Progenitor cell of endocrine pancreas (in vitro differentiated cells): ENCODE measurements at places on chromosomes 11 and 22.

- no peak for DNase-seq
Measured at GRCh38 chr11:34036456-34036855, 15.1 kb upstream of the CAPRIN1 start.

GRCh38 chr22:35653824-35654223, 5.6 kb downstream of the APOL6 start:
- DNase-seq, result no peak

DNA sequence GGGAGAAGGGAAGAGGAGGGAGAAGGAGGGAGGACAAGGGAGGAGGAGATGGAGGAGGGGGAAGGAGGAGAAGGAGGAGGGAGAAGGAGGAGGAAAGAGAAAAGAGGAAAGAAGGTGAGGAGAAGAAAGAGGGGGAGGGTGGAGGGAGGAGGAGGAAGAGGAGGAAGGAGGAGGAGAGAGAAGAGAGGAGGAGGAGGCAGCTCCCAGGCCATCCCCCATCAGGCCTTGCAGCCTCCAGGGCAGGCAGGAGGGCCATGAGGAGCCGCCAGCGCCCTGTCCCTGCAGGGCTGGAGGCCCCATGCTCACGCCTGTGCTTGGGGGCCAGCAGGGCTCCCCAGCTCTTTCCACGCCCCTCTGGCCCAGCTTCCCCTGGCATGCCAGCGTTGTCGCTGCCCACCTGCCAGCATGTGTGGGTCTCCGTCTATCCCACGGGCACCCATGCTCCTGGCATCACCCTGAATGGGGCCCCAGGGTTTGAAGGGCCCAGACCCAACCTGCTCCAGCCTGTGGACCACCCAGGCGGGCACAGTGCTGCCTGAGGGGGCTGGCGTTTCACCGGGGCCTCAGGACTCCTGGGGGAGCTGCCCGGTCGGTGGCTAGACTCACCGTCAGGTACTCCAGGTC, 5.2 kb downstream of the TSPAN32 start:
- DNase-seq, result no peak

DNA sequence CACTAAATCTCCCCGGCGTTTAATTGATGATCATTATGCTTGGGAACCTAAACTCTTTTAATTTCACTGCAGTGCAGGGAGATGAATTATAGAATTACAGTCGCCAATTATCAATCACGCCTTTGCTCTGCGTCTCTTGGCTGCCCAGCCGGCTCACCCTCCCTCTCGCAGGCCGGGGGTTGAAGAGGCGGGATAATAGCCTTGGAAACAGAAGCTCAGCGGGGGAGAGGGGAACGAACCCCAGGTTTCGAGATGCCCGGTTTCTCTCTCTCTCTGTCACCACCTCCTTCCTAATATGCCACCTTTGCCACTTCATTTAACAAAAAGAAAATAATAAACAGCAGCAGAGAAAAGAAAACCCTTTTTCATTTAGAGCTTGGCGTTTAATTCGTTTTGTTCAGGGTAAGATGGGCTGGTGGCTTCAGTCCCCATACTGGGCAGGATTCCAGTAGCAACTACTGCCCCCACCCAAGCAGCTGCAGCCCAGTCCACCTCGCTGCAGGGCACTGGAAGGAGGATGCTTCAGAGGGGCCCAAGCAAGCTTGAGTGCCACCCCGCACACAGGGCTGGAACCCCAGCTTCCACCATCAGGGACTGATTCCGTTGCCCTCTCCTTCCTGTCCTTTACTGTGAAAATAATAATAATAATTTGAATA, 271.7 kb downstream of the BUD13 start:
- DNase-seq, result no peak

DNA sequence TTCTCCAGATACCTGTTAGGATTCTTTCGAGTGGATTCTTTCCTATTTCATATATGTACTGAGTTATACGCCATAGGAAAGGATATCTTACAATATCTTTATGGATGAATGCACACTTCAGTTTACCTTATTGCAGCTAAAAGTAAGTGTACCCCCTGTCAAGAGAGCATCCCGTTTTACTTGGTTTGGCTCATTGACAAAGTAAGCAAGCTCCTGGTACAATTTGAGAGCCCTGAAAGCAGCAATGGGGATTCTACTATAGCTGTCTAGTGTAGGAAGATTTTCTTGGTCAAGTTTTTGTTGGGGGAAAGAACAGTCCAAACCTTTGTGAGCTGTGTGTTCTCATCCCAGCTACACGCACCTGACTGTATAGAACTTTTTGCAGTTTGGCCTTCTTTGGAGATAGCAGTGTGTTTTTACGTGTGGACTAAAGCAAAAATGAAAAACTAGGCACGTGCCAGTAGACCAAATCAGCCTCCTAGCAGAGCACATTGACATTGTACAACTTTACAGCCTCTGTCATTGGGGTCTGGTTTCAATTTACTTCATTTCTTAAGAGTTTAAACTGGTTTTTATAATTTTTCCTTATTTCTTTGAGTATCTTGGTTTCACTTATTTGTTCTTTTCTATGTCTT, 44.0 kb downstream of the PPP6R3 start:
- DNase-seq, result no peak

- DNase-seq, result no peak
Measured at GRCh38 chr22:40721266-40721665, 42.0 kb downstream of the MCHR1 start.

DNA sequence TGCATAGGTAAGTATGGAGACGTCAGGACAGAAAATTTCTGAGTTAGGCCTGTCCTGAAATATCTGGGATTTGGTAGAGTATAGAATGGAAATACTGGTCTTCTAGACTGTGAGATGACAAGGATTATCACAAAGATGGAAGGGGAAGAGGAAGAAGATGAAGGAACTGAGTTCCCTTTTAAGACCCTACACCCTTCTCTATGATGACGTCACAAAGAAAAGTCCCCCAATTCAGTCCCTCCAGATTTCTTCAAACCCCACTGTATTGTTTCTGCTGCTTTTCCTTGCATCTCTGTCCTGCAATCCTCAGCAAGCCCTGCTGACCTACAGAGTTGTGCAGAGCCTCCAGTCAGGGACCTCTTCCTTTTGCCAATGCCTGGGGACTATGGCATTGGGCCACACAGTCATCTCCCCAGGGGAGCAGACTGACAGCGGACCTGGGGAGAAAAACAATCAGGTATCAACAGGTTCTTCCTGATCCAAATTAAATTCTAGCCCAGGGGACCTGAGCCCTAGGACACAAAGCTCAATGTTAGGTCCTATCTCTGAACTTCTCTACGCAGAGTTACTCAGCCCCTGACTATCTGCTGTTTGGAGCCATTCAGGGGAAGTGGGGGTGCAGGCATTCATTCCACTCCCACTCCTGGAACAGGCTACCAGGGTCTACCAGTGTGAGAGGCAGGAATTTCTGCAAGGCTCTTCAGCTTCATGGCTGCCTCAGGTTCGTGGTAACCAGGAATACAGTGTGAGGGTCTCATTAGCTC, 49.2 kb upstream of the POU2AF1 start:
- no peak for DNase-seq

GRCh38 chr11:122900587-122901202, 18.1 kb downstream of the JHY start:
- DNase-seq, result no peak

DNA sequence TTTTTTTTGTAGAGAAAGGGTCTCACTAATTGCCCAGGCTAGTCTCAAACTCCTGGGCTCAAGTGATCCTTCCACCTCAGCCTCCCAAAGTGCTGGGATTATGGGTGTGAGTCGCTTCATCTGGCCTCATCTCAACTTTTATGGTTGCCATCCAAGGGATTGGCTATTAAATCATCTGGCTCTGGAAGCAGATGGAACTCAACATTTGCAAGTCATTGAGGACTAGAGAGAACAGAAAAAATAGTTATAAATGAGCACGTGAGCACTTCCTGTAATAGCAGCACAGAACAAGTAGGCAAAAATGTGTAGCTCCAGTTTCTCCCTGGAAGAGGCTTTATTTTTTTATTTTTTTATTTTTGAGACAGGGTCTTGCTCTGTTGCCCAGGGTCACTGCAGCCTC, 22.3 kb upstream of the PATL1 start:
- no peak for DNase-seq

DNA sequence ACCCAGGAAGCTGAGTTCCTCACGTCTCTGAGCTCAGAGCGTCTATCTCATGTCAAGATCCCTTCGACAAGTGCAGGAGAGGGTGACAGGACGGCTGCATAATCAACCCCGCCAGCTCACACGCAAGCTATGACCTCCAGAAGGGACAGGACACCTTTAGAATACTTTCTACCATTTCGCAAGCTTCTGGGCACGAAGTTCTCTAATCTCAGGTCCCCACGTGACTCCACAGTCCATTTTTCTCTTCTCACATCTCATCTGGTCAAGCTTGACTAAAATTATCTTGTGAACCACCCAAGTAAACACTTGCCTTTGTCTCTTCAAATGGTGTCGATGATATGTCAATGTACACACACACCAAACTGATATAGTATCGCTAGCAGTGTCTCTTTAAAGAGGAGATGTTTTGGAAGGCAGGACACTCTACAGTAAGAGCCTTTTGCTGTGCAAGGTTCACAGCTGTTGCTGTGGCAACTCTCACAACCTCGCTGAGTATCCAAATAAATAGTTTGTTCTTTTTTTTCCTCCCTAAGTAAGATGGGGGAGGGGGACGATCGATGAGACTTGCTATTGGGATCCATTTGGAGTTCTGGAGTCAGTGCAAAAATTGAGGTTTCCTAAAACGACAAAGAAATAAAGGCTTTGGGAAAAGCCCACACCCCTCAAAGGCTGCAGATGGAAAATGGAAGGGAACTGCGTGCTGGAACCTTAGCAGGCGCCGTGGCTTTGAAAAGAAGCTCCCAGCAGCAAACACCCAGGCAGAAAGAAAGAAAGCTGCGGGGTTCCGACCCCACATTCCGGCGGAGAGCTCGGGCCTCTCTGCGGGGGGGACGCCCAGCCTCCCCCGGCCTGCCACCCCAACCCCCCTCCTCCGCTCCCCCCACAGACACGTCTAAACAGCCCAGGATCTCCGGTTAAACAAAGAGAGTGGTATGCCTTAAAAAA, 215.4 kb upstream of the UBASH3B start:
- DNase-seq, result no peak

- no peak for DNase-seq
Measured at GRCh38 chr22:28841111-28841510, 40.7 kb upstream of the XBP1 start.

GRCh38 chr11:60872961-60873524, 5.7 kb downstream of the ZP1 start:
- no peak for DNase-seq

DNA sequence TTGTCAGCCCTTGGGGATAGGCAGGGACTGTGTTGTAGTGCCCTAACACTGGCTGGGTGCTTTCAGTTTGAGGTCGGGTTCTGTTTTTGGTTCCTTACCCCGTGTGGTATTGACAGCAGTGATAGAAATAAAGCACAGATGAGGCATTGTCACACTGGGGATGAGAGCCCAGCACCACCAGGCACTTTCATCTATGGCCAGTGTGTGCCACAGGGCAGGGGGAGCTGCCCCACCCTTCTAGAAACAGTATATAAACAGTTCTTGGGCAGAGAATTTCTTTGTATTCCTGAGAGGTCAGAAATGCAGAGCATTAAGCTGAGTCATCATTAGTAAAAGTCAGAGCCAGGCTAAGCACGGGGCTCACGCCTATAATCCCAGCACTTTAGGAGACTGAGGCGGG, 23.1 kb upstream of the CDC42EP2 start:
- DNase-seq, result no peak
